Fibroblast of the conjunctiva (primary cell): ENCODE measurements at places on chromosomes 16 and 17.

GRCh38 chr16:58459344-58460218, 40.4 kb upstream of the NDRG4 start:
- no peak for DNase-seq

DNA sequence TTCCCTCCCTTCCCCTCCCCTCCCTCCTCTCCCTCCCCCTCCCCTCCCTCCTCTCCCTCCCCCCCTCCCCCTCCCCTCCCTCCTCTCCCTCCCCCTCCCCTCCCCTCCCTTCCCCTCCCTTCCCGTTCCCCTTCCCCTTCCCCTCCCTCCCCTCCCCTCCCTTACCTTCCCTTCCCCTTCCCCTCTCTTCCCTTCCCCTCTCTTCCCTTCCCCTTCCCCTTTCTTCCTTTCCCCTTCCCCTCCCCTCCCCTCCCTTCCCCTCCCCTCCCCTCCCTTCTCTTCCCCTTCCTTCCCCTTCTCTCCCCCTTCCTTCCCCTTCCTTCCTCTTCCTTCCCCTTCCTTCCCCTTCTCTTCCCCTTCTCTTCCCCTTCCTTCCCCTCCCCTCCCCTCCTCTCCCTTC, 61.1 kb downstream of the EMP2 start:
- no peak for DNase-seq

DNA sequence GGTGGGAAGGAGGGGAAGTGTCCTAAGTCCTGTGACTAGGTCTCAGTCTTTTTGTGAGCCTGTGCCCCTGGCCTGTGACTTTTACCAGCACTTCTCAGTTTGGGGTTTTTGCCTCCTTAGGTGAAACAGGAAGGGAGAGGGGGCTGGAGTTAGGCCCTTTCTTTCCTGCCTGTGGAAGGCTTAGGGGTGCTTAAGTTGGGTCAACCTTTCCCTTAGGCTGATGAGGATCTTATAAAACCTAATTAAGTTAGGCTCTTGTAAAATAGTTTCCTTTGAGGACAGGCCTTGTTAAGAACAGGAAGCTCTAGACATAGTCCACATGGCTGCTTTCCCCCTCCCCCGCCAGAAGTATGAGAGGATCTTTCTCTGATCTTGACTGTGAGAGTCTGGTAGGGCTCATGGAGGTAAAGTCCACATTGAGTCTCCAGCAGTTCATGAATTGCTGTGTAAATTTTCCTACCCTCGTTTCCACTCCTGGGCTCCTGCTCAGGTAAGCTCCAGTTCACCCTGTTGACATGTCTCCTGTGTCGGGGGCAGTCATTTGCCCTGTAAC, 17.0 kb upstream of the DNASE1 start:
- no peak for DNase-seq

GRCh38 chr17:45700171-45701090, 83.7 kb upstream of the CRHR1 start:
- no peak for DNase-seq

DNA sequence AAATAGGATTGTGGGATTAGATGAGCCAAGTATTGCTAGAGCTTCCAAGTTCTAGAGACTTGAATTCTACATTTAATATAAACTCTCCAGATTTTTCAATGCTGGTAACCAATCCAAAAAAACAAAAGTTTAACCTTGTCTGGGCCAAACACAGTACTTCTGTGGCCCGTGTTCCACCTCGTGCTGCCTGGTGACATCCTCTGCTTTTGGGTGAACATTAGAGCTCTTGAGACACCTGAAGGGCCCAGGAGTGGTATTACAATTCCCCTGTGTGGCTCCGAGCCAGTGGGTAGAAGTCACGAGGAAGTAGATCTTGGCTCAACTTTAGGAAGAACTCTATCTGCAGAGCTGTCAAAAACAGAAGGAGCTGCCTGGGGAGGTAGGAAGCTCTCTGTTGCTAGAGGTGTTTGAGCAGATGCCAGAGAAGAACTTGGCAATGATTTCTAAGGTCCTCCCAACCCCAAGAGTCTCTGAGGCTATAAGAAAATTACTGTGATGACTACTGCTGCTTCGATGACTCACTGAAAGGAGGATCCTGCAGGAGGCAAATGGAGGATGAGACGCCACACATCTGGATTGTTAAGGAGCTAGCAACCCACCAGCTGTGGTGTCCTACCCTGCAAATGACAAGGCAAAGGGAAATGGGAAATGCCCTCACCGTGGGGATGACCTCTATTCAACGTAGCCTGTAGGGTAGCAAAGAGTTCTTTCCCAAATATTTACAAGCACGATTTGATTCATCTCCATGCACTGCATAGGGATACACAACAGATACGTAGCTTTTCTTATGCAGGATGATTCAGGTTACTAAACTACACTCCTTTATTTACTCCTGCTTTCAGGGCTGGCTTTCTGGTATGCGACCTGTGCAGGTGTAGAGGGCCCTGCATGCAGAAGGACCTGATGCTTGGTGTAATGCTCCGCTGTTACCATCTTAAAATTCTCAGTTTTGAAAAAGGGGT, 45.8 kb upstream of the GAS7 start:
- peak; percentile 46 for DNase-seq

DNA sequence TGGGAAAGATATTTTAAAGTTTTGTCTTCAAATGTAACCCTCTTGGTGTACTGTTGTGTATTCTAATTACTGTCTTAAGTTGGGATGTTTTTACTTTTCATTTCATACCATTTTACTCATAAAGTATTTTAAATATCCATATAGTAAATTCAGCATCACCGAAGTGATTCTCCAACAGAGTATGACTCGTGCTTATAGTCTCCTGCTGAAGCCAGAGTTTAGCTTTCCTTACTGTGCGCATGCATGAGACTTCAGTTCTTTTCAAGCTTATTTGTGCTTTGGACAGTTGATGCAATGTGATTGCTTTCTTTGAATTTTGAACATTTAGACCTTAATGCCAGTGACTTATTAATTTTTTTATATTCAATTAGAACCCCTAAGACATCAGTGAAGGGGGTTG, 7.4 kb upstream of the VPS35L start:
- no peak for DNase-seq

GRCh38 chr17:68248199-68248825, 469 bp downstream of the AMZ2 start:
- DNase-seq: peak; percentile 64

DNA sequence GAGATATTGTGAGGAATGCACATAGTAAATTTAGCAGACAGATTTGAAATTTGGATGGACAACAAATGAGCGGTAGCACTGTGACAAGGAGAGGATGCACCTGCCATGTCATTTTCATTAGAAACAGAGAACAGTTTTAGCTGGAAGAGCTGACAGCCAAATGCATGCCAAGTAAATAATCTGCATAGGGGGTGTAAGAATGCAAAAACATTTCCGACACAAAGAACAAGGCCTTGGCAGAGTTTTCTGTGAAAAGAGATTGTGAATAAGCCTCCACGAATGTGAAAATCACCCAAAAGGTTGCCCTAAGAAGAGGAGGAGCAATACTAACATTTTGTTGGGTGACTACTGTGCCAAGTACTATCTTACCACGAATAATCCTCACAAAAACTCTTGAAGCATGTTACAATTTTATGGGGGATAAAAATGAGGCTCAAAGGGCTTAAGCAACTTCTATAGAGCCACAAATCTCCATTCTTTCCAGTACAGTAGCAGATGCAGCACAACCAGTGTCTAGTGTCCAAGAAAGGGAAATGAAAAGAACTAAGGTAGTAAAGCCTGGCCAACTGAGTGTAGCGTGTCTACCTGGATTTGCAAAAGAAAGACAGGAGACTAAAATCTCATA, 28.3 kb downstream of the TMEM100 start:
- no peak for DNase-seq

DNA sequence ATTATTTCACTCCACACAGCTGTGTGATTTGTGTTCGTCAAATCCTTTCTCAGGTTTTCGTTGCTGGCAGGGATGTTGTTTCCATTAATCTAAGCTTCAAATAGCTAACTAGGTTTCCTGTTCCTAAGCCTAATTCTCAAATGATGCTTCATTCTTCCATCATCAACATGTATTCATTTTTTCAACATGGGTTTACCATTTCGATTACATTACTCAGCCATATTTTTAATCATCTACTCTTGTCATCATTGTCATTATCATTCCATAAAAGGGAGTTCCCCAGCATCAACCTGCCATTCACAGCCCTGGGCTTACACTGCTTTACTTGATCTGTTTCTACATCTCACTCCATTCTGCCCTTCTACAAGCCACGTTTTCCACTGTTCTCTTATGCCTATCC, 33.3 kb upstream of the ANKFN1 start:
- DNase-seq: no peak

DNA sequence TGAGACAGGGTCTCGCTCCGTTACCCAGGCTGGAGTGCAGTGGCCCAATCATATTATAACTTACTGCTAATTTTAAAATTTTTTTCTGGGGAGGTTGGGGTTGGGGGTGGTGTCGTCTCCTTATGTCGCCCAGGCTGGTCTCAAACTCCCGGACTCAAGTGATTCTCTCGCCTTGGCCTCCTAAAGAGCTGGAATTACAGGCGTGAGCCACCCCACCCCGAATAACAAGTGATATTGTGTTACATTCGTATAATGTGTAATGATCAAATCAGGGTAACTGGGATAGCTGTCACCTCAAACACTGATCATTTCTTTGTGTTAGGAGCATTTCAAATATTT, 16.2 kb upstream of the KPNA2 start:
- DNase-seq: no peak

DNA sequence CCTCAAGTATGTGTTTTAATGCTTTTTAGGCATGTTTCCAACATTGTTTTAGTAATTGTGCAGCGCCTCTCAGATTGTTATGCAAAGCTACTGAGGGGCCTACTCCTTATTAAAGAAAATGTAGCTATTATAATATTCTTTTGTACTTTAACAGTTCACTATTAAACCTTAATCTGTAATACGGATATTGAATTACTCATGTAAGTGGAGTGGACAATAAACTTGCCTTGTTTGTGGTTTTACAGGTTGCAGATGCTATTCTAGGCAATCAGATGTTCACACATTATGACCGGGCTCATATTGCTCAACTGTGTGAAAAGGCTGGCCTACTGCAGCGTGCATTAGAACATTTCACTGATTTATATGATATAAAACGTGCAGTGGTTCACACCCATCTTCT, 41.0 kb downstream of the PTRH2 start:
- DNase-seq: no peak

DNA sequence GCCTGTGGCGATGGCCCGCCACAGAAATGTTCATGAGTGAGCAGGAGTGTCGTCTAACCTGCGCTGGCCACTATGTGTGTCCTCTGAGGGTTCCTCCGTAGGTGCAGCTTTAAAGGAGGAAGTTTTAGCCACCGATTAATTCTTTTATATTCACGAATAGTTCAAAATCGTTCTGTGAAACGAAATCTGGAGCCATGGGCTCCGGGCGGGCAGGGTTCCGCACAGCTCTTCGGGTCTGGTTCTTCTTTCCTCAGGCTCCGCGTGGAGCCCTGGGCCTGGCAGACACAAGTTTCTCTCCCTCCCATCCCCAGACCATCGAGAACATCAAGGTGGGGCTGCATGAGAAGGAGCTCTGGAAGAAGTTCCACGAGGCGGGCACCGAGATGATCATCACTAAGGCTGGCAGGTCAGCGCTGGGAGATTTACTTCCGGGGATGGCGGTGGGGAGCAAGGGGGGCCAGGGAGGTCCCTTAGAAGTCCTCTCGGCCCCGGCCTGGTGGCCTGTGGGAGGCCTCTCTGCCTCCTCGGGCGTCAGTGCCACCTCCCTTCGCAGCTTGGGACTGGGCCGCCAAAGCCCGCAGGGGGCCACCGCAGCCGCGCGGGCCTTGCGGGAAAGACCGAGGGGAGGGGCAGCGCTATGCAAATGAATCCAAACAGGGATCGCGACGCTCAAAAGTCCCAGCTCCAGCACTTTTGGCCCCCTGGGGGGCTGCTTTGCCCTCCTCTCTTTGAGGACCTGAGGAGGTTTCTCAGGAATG, 5.2 kb downstream of the TBX4 start:
- no peak for DNase-seq

DNA sequence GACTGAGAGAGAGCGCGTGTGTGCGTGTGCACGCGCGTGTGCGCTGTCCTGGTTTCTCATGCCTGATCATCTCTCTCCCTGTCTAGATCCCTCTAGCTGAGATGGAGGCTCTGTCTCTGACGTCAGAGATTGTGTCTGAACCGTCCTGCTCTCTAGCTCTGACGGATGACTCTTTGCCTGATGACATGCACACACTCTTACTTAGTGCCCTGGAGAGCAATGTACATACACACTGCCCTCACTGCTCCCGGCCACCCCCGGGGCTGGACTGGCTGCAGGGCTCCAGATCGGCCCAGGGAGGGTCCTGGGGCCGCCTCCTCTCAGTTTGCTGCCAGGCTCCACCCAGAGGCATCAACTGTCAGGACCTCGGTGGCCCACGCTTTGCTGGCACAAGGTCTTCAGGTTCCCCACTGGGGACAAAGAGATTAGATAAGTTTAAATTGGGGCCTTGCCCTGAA, 13.1 kb upstream of the ABCC3 start:
- DNase-seq: no peak

- no peak for DNase-seq
Measured at GRCh38 chr16:64809876-64810629, 311.8 kb downstream of the CDH11 start.

GRCh38 chr17:7281074-7281952, at the start of gene SLC2A4:
SLC2A4 (plus strand) TSS chr17:7281718; CDS start chr17:7281935, 217 bp downstream.
- DNase-seq: peak; percentile 88

GRCh38 chr16:67992661-67993206, 6.5 kb downstream of the DPEP2 start:
- no peak for DNase-seq

DNA sequence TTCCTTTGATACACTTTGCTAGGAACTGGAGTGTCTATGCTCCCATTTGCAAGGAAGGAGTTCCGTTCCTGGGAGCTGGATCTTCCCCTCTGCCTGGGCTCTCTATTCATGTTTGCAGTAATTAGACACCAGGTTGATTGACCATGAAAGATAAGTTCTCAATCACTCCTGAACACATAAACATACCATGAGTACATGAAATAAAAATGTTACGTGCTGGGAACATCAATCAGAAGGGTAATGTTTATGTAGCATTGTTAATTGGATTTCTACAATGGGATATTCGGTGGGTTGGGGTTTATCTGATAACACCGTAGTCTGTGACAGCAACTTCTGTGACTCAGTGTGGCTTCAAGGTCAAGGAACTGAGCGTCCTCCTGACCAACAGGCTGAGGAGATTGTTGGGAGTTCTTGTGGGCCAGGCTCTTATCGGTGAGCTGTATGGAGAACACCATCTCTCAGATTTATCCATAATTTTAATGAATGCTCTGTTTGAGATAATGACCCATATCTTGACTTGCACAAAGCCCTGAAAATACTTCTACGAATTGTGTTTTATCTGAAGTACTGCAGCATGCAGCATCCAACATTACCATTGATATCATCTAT, 136.4 kb downstream of the NPIPB5 start:
- DNase-seq: no peak

GRCh38 chr17:73559532-73559931, 84.7 kb downstream of the SDK2 start:
- no peak for DNase-seq
